ENCODE measurements at places on chromosomes 11 and 22. TPM values are rescaled to one million over a fixed set of nuclear protein-coding genes. Genes with fewer than 3 reads are reported as not detected.

SLC1A2 gene
- polyA plus RNA-seq = not detected

OR10A6 gene
- polyA plus RNA-seq = 0.02 TPM

ABCG4 gene
- 0.19 TPM for polyA plus RNA-seq

GLYAT gene
- not detected for polyA plus RNA-seq

CKAP5 gene
- polyA plus RNA-seq = 60.0 TPM

OR4D11 gene
- not detected for polyA plus RNA-seq

C11orf91 gene
- polyA plus RNA-seq = 0.08 TPM

LSP1 gene
- not detected for polyA plus RNA-seq

GLYATL2 gene
- polyA plus RNA-seq = 0.61 TPM

APOL5 gene
- not detected for polyA plus RNA-seq

IL17REL gene
- polyA plus RNA-seq = not detected

OR10A2 gene
- polyA plus RNA-seq = not detected

NAA40 gene
- polyA plus RNA-seq = 18.0 TPM

CBLIF gene
- polyA plus RNA-seq = not detected

OR52A1 gene
- not detected for polyA plus RNA-seq

KRTAP5-9 gene
- 0.06 TPM for polyA plus RNA-seq

TMEM132A gene
- 32.0 TPM for polyA plus RNA-seq

ENTHD1 gene
- polyA plus RNA-seq = not detected

IL18 gene
- polyA plus RNA-seq = 5.1 TPM

MAFF gene
- 13.9 TPM for polyA plus RNA-seq

TMEM109 gene
- polyA plus RNA-seq = 35.0 TPM

Measured in mammary epithelial cell (primary cell).